Natural killer cell (primary cell): ENCODE measurements at places on chromosomes 3 and 15. TPM values are rescaled to one million over a fixed set of nuclear protein-coding genes. Genes with fewer than 3 reads are reported as not detected.

STOML1 gene
- 5.6 TPM for total RNA-seq

GP5 gene
- 0.80 TPM for total RNA-seq

ONECUT1 gene
- not detected for total RNA-seq

SHC4 gene
- total RNA-seq: 0.19 TPM

SAMD7 gene
- not detected for total RNA-seq

POLQ gene
- total RNA-seq: 1.2 TPM

CHRNB4 gene
- total RNA-seq: not detected

DPPA2 gene
- not detected for total RNA-seq

NISCH gene
- total RNA-seq: 191 TPM

PLD1 gene
- 17.1 TPM for total RNA-seq

TRPM7 gene
- total RNA-seq: 41.8 TPM

XCR1 gene
- not detected for total RNA-seq

PSTPIP1 gene
- 316 TPM for total RNA-seq

GRM7 gene
- total RNA-seq: not detected

PTH1R gene
- total RNA-seq: not detected

SLC4A7 gene
- 41.3 TPM for total RNA-seq

PYGO1 gene
- 0.16 TPM for total RNA-seq

TEX55 gene
- not detected for total RNA-seq

NFKBIZ gene
- 811 TPM for total RNA-seq

ASB14 gene
- not detected for total RNA-seq

EIF5A2 gene
- 12.9 TPM for total RNA-seq

TUBGCP4 gene
- 12.0 TPM for total RNA-seq

FAM219B gene
- 107 TPM for total RNA-seq

DCLK3 gene
- not detected for total RNA-seq

CD86 gene
- 2.1 TPM for total RNA-seq

CELF6 gene
- total RNA-seq: 2.6 TPM

KBTBD12 gene
- total RNA-seq: not detected

GPR87 gene
- total RNA-seq: not detected

C3orf70 gene
- total RNA-seq: 0.05 TPM

RTP4 gene
- total RNA-seq: 8.0 TPM

AMT gene
- total RNA-seq: 14.2 TPM

CCDC39 gene
- not detected for total RNA-seq

GOLGA8A gene
- 174 TPM for total RNA-seq

FGF12 gene
- not detected for total RNA-seq

POPDC2 gene
- 8.0 TPM for total RNA-seq

THBS1 gene
- 38.3 TPM for total RNA-seq

MESD gene
- 26.0 TPM for total RNA-seq

NKIRAS1 gene
- total RNA-seq: 3.3 TPM

SSUH2 gene
- not detected for total RNA-seq

PLA2G4D gene
- not detected for total RNA-seq

CCPG1 gene
- total RNA-seq: 41.6 TPM

CPLX3 gene
- 0.93 TPM for total RNA-seq

RBP2 gene
- not detected for total RNA-seq

BLOC1S6 gene
- 65.6 TPM for total RNA-seq

PAQR9 gene
- not detected for total RNA-seq

GOLGA8T gene
- 4.0 TPM for total RNA-seq

MME gene
- 0.16 TPM for total RNA-seq

ADAMTSL3 gene
- 0.25 TPM for total RNA-seq

SLC12A1 gene
- not detected for total RNA-seq

CCR8 gene
- total RNA-seq: 0.35 TPM

PLSCR4 gene
- not detected for total RNA-seq

NR1I2 gene
- 0.16 TPM for total RNA-seq

C3orf20 gene
- 0.14 TPM for total RNA-seq

TWF2 gene
- total RNA-seq: 49.2 TPM
